ENCODE measurements at places on chromosomes 12 and 14. TPM values are rescaled to one million over a fixed set of nuclear protein-coding genes. Genes with fewer than 3 reads are reported as not detected.

DNA sequence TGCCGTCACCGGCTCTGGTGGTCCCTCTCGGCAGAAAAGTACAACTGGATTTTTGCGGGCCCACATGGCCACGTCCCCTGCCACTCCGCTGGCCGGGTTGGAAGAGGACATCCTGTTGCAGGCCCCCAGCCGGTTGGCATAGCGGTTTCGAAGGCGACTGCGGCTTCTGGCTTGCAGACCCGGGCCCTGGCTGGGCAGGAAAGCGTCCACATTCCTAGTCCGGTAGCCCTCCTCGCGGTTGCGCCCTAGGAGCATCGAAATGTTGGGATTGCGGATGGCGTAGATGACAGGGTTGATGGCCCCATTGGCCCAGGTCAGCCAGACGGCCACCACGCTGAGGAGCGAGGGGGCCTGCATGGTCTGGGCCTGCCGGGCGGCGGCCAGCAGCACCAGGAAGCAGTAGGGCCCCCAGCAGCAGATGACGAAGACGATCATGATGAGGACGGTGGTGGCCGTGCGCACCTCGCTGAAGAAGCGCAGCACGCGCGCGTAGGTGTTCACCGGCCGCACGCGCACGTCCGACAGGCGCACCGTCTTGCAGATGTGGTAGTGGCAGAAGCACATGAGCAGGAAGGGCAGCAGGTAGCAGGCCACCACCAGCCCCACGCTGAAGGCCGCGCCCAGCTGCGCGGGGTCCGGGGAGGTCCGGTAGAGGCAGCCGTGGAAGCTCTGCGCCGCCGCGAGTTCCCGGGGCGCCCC lies 1.2 kb downstream of the GPR135 start:
- no peak for DNase-seq

DNA sequence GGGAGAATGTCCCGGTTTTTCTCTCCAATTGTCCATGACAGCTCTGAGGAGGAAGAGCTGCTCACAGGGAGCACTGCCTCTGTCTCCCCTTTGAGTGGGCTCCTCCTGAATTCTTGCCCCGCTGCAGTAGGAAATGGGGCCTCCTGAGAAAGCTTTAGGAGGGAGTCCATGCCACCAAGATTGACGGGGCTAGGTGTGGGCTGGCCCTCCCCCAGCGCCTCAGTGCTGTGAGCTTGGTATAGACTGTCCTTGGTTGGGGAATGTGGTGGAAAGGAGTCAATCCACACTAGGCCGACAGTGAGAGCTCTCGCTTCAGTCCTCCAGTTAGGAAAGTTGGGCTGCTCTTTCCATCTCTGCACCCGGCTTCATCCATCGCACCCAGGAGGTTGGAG lies 23.4 kb upstream of the CTDSP2 start:
- DNase-seq = no peak

DNA sequence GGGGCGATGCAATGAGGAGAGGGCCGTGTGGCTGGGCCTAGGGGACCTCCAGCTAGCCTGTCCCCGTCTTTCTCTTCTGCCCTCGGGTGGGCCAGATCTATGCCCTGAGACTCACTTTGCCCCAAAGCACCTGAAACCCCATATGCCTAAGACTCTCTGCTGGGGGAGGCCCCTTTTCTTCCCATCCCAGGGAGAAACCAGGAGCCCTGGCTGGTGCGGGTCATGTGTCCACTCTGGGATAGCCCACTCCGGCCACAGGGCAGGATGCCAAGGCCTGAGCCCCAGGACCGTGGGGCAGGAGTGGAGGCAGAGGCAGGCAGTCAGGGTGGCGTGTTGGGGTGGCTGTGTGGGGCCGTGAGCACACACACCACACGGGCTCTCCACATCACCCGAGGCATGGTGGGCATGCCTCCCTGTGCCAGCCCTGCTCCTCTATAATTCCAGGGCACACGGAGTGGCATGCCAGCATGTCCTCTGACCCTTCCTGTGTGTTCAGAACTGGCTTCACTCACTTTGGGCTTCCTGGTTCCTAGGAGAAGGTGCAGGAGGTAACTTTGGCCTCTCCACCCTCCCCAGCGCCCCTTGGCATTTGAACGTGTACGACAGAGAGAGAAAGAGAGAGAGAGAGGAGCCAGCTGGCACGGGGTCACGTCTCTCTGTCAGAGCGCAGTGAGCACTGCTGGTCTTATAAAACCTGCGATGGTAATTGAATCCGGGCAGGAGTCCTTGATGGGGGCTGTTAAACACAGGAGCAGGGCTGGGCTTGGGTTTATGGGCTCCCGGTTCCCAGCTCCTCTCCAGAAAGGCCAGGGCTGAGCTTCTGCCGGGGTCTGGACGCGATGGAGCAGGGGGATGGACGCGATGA lies 144.2 kb downstream of the KIF26A start:
- DNase-seq = peak; percentile 87

DNA sequence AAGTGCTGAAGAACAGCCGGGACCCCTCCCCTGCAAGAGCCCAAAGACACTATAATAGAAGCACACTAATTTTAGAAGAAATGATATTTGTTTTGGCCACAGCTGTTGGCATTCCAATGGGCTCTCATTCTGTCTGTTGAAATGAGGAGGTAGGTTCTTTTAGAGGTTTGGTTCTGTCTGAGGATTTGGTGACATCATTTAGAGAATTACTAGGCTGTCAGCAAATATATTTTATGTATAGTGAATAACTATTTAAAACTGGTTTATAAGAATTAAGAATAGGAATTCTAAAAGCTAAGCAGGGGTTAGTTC lies 200.7 kb upstream of the SLC38A2 start:
- no peak for DNase-seq

DNA sequence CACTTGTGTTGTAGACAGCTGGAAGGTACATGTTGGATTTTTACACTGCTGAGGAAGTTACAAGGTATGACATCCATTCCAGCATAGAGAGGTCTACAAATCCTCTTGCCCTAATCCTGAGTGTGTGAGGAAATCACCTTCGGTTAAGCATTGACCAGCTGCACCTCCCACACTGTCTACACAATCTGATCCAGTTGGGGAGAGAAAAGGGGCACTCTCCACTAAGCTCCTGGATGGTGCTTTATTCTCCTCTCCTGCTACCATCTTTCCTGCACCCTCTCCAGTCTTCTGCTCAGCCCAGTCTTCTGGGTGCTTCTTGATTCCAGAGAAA lies at the start of gene OR6J1:
Gene OR6J1 (minus strand): TSS at position 48 of the 331 bp plus-strand sequence. CDS start 9,541 bp downstream, outside the sequence.
- no peak for DNase-seq

ADAM21 gene
- 0.13 TPM for total RNA-seq

DNA sequence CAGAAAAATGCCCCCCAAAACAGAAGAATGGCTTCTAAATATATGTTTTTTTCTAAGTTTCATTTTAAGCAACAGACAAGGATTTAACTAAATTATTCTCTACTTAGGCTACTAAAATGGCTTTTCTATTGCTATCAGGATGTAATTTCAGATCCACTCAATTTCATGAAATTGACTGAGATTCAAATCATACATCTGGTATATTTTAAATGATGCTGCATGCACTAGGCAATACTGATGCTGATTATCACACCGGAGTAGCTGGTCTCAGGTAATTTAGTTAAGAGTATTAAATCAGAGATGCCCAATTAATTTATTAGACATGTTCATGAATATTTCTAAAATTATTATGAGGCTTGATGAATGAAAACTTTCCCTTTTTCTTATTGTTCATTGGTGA lies 151.7 kb downstream of the APAF1 start:
- no peak for DNase-seq

DNA sequence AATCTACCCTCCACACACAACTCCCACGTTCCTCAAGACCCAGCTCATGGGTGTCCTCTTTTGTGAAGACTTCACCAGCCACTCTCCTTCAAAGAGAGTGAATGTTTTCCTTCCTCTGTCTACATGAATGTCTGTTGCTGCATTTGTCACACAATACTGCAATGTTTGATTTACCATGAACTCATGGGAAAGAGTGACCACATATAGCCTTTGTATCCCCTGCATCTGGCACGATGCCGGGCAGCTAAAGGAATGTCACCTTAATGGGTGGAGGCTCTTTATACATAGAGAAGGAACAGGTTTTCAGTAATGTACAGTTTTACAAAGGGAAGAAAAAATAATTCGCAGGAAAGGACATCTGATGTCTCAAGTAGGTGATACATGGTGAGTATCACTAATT lies 12.1 kb upstream of the BCDIN3D start:
- DNase-seq = no peak

DNA sequence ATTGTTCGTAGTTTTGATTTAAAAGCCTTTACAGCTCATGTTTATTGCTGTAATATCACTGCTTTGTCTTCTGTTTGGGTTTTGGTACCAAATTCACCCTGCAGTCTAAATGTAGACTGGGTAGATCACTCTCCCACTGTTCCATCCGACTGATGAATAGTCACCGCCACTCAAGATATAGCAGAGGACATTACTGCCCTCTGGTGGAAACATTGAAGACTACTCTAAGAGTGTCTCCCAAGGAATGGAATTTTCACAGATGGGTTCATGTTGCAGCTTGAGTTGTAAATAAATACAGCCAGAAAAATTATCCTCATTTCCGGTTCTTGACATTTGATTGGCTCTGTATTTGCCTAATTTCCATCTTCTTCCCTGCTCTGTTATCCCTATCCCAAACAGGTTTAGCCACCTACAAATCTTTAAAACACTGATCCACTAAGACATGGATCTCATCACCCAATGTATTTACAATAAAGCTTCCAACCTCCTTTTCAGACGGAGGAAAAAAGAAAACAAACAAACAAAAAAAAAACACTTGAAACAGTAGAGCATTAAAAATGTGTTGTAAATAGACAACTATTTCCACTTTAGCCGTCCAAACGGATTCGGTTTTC lies 198.3 kb upstream of the CPNE8 start:
- DNase-seq = no peak

- no peak for DNase-seq
Observed at GRCh38 chr12:76746516-76746915, 17.4 kb upstream of the ZDHHC17 start.

CMKLR1 gene
- 26.0 TPM for total RNA-seq

- no peak for DNase-seq
Observed at GRCh38 chr12:43115441-43116160, 436.4 kb downstream of the ADAMTS20 start.

DNA sequence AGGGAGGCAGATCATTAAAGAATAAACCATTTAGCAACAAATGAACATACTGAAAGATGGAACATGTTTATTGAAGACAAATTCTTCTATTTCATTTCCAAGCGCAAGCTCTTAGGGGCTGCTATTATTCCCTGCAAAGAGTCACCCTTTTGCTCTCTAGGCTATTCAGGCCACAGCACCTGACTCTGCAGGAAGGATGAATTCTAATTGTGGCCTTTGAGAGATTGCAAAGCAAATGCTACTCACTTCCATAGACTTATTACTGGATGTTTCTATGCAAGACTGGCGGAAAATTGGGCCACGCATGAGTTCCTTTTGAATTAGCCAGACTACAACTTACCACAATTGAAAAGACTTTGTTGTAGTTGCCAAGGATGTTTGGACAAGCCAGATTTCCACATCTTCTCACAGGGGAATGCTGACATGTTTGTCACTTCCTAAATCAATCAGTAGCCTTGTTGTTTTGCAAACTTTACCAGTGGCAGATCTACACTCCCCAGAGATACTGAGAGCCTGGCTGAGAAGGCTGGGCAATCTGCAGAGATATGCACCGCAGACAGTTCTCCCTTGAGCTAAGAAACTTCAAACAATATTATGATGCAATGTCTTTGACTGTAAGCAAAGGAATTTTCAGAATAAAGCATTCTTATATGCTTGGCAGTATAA lies 334.3 kb upstream of the SYT1 start:
- no peak for DNase-seq

DNA sequence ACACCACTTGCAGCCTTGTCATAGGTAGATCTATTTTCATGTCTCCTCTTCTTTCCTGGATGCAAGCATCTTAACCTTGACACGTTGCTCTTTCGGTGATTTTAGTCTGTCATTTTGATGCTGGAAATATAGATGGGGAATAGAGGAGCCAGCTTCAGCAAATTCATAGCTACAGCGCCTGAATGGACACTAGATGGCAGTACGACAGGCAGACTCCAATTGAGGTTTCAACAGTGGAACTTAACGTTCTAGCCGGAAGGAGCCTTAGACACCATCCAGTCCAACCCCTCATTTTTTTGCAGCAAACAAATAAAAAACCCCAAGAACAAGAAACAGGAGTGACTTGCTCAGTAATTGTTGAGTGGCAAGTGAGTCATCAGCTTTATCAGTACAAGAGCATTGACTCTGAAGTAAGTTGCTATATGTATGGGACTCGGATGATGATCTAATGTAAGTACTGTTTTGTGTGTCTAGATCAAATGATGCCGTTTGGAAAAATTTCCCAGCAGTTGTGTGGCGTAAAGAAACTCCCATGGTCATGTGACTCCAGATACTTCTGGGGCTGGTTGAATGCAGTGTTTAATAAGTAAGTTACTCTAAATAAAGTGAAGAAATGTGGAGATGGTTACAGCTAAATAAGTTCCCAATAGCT lies 9.0 kb downstream of the DMAC2L start:
- no peak for DNase-seq

GRCh38 chr12:92111256-92111655 lies 34.4 kb downstream of the BTG1 start:
- no peak for DNase-seq

DNA sequence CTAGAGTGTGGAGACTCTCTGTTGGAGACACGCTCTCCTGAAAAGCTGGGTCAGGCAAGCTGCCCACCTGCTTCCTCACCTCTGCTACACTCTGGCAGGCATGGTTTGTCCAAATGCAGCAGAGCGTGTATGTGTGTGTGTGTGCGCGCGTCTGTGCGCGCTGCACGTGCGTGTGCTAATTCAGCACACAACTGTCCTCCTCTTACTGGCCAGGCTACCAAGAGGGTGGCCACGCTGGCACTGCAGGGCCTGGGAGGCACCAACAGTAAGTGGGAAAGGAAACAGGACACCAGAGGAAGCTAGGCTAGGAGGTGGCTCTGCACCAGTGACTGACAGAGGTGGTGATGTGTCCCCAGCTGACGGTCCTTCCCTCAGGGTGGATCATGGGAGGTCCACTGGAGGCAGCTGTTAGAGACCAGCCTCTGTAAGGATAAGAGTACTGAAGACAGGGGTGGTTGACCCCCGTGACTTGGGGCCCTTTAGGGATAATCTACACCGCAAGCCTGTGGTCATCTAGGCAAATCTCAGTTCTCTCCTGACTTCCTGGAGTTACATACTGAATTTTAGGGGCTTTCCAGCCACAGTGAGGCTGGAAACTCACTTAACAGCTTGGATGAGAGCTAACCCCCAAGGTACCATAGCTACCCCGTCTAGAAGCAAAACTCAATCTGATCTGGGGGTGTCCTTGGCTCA lies 15.6 kb upstream of the TFCP2 start:
- no peak for DNase-seq

GRCh38 chr14:68664225-68664681 lies 128.6 kb downstream of the ZFP36L1 start:
- no peak for DNase-seq

PCNX1 gene
- total RNA-seq = 89.0 TPM

DNA sequence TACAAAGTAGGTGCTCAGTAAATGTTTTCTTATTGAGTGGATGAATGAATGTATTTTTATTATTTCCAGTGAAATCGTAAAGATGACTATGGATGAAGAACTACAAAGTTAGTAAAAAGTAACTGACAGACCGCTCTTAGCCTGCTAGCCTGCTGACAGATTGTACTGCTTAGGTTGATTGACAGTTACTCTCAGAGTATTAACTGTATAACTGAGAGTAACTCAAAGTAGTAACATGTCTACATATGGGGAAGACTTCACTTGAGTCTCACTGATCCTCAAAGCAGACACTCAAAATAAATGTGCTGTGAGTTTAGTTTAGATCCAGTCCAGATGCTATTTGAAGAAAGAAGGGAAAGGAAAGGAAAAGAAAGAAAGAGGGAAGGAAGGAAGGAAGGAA lies 272.3 kb upstream of the AMIGO2 start:
- no peak for DNase-seq

- no peak for DNase-seq
Observed at GRCh38 chr14:92493024-92493423, 20.6 kb upstream of the RIN3 start.

TAS2R8 gene
- not detected for total RNA-seq

Measured in mesenteric fat pad (tissue), 1 donor.